A549 (cell line): ENCODE measurements at places on chromosomes 11 and 22.
A peak's percentile ranks its signal among the peaks of the same experiment; 100 is the strongest.

- peak; percentile 36 for DNase-seq
Observed at GRCh38 chr11:86688398-86689179, 16.2 kb upstream of the ME3 start.

- no peak for DNase-seq
Observed at GRCh38 chr22:28883657-28883916, 215 bp downstream of the ZNRF3 start.

- no peak for DNase-seq
Observed at GRCh38 chr11:15910761-15911160, 445.6 kb downstream of the SOX6 start.

DNA sequence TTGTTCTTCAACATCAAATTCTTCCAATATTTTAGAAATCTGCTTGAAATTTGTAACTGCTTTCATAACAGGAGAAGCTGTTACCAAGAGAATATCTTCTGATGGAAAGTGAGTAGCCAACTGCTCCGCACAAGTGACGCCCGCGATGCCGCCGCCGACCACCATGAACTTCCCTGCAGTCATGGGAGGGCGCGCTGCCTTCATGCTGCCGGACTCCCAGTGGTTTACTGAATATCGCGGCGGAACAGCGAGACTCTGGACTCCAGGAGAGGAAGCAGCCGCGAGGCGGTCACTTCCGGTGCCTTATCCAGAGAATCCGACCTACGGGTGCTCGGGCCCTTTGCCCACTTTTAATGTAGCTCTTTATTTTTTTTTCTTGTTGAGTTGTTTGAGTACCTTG is 190.6 kb downstream of the GUCY1A2 start:
- no peak for DNase-seq

DNA sequence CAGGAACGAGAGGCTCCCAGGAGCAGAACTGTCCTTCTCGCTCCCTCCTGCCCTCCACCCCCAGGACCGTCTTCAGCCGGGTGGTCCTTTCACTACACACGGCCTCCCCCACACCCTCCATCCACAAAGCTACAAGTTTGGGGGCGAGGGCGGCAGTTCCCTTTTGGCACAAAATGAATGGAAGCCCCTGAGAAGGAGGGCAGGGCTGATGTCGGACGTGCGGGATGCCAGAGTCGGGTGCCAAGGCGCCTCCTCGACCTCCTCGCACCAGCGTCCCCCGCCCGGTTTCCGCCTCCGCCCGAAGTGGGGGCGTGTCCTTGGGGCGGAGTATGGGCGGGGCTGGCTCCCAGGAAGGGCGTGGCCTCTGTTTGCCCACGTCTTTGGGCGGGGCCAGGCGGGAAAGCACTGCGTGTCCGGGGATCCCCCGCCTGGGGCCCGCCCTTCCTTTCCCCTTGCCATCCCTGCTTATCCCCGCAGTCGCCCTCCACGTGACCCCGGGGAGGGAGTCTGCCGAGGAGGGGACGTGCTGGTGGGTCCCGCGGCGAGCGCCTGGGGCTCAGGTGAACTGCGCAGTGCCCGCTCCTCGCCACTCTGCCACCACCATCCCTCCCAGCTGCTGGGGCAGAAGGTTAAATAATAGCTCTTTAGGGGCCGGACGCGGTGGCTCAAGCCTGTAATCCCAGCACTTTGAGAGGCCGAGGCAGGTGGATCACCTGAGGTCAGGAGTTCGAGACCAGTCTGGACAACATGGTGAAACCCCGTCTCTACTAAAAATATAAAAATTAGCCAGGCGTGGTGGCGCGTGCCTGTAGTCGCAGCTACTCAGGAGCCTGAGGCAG is 937 bp upstream of the EFEMP2 start:
- DNase-seq: peak; percentile 92

DNA sequence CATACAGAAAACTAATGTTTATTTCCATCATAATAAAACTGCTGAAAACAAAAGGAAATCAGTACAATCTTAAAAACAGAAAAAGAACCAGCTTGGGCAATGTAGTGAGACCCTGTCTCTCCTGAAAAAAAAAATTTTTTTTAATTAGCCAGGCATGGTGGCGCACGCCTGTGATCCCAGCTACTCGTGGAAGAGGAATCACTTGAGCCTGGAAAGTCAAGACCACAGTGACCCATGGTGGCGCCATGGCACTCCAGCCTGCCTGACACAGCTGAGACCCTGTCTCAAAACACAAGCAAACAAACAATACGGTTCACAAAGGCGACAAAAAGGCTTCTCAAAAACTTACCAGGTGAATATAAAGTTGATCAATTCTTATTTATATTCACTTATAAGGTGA is 289.7 kb downstream of the BRD1 start:
- no peak for DNase-seq

DNA sequence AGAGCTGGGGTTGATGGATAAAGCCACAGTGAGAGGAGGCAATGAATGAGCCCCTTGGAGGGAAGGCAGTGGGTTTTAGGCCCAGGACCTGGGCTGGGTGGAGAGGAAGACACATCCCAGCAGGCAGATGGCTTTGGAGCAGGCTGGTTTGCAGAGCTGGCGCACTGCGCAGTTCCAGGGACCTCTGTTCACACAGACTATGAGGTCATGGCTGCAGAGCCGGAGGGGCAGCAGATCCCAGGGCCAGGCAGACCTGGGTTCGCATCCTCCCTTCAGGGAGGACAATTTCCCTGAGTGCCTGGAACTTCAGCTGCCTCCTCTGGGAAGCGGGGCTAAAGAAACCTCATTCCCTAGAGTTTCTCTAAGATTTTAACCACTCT is 28.2 kb upstream of the DGKZ start:
- DNase-seq: no peak

DNA sequence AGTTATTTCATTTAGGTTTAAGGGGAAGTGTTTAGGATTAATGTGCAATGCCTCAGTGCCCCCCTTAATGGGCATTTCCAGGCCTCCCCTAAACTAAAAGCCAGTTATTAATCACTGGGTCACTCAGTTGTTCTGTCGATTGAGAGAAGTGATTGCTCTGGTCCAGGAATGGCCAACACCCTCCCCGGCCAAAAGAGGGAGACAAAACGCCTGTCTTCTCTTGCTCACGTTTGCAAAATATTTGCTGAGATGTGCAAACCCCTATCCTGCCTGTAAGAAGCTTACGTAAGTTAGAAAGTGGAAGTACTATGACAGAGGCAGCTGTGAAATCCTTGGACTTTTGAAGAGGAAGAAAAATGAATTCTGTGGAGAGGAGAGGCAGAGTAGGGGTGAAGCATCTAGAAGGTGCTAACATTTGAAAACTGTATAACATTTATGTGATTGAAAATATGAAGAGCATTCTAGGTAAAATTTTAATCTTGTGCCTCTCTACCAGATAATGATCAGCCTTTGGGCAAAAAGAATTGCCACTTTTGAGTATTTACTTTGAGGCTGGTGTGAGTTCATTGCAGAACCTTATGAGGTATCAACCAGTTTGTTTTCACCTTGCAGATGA is 37.7 kb downstream of the NTM start:
- peak; percentile 40 for DNase-seq

GRCh38 chr22:37485395-37486223 is 575 bp downstream of the MFNG start:
- no peak for DNase-seq

DNA sequence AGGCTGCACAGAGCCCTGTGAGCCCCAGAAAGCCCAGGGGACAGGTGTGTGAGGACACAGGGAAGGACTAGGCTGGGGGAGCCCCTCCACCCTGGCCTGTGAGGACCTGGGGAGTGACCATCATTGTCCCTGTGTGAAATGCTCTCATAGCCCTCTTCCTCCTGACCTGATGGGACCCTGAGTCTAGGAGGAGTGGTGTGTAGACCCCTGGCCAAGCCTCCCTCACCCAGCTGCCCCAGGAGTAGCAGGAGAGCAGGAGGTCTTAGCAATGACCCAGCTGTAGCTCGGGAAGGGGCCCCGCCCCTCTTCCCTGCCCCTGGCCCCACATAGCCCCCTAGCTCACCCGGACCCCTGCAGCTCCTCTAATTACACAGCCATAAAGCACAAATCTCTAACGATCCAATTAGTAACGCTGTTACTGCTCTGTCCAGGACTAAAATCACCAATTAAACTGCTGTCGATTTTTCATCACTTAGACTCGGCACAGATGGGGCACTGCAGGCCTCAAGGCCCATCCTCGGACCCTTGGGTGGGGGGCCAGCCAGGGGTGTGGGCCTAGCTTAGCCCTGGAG is 6.6 kb upstream of the CABP7 start:
- no peak for DNase-seq

GRCh38 chr22:19067696-19068348 is 54.4 kb downstream of the DGCR2 start:
- DNase-seq: no peak

DNA sequence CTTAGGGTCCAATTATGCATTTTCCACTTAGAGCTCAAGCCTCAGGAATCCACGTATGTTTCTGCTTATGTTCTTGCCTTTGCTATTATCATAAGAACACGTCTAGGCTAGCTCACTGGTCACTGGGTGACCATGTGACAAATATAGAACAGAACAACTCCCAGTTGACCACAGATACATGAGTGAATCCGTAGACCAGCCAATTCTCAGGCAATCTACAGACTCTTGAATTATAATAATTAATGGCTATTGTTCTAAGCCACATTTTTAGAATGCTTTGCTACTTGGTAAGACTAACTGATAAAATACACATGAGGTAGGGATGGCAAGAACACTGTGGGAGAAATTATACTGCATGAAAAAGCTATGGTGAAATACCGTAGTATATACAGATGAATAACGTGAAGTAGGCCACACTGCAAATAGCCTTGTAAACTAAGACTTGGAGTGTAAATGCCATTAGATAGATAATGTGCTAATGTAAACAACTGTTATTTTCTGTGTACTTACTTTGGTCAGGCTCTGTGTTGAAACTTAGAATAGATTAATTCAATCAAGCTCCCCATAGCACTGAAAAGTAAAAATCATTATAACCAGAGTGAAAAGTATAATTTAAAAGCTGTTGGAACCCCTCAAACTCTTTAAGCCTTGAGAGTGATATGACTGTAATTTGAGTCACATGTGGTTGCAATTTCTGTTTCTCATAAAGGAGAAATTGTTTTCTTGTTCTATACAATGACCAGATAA is 366.2 kb upstream of the CCDC179 start:
- DNase-seq: no peak

- no peak for DNase-seq
Observed at GRCh38 chr11:110766316-110766715, 54.1 kb upstream of the ARHGAP20 start.

DNA sequence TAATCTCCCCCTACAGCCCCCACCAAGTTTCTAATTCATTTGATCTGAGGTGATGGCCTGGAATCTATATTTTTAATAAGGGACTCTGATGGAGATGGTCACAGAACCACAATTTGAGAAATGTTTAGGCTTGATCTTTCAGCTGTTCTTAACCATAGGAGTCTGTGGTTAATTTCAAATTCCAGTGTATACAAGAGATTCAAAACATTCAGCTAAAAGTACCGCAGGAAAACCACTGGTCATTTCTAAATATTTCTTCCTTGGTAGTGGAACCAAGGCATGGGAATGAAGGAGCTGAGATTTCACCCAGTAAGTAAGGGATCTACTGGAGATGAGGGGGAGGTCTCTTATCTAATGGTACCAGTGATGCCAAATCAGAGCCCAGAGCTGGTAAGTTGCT is 18.3 kb upstream of the GALNT18 start:
- no peak for DNase-seq

- DNase-seq: no peak
Observed at GRCh38 chr11:35144806-35145205, 5.8 kb downstream of the CD44 start.

DNA sequence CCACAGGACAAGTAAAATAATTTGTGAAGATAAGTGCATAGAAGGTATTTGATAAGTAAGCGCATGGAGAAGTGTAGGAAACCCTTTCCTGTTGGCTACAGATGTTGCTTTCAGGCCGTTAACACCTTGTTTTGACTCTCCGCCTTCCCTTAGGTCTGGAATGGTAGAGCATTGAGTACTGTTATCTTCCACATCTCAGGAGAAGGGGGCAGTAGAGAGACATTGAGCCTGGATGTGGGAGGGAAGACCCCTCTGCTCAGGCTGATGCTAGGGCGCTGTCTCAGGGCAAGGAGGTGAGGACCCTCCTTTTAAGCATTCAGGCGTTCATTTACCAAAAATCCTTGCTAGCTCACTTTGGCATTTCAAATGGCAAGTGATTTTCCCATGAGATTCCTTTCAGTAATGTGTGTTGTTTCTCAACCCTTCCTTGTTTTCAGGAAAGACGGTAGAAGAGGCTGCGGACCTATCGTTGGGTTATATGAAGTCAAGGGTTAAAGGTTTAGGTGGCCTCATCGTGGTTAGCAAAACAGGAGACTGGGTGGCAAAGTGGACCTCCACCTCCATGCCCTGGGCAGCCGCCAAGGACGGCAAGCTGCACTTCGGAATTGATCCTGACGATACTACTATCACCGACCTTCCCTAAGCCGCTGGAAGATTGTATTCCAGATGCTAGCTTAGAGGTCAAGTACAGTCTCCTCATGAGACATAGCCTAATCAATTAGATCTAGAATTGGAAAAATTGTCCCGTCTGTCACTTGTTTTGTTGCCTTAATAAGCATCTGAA is 27.0 kb upstream of the SCGB1A1 start:
- no peak for DNase-seq

DNA sequence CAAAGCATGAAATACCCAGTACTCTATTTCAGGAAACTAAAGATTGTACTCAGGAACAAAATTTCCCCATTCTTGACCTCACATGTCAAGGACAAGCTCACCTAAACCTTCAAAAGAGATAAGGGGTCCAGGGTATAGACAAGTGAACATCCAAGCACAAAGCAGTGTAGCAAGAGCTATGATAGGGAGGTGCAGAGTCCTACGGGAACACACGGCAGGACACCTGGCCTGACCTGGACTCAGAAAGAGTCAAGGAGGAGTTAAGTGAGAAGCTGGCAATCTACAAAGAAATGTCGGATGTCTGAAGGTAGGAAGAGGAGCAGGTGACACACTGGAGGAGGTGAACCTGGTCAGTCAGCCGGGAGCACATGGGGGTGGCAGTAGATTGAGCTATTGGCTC is 67.1 kb upstream of the LDLRAD3 start:
- no peak for DNase-seq

DNA sequence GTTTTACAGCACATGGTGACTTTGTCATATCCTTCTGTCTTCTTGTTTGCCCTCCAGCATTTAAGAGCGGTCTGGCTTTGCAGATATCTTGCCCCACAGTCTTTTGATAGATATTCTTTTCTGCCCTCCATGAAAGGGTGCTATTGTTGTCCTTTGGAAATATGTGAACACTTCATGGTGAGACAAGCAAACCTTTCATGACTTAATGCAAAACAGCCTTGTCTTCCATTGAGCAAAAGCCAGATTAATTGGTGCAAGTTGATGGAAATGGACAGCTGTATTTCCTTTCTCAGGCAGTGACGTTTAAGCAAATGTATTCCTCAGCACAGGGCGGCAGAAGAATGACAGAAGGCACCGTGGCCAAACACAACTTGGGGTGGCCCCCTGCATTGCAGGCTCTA is 4.4 kb downstream of the DCPS start:
- DNase-seq: no peak

DNA sequence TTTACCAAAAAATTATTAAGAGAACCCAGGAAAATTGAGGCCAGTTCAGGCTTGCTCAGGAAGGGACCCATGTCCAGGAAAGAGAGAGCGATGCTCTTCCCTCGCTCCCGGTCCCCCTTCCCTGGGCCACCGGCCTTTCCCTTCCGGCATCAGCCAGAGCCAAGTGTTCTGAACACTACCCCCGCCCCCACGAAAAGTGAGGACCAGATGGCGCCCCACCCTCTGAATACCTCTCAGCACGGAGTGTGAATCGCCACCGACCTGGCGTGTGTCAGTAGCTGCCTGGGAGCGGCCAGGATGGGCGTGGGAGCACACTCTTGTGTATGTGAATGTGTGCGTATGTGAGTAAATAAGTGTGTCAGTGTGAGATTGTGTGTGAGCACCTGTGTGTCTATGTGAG is 20.2 kb downstream of the RPS6KA4 start:
- no peak for DNase-seq

GRCh38 chr11:133941546-133941945 is 15.2 kb downstream of the IGSF9B start:
- no peak for DNase-seq
